Stimulated activated CD8-positive, alpha-beta memory T cell treated with anti-CD3 and anti-CD28 coated beads, Interleukin-4, amount 100 ng/mL, for 4 hours (primary cell): ENCODE measurements at places on chromosomes 1 and 21.

DNA sequence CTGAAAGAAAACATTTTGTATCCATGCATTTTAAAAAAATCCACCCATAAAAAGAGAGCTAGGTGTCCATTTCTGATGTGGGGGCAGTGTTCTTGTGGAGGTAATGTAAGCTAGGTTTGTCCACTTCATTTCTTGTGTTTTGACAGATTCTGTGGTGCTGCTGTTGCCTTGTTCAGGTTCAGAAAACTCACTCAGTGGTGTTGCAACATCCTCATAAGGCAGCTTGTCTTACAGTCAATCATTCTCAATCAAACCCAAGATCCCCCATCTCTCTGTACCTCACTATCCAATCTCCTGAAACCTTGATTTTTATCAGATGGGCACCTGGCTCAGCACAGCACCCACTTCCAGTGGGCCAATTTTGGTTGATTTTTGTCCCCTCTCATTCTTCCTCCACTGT lies 94.1 kb downstream of the TENT5C start:
- no peak for DNase-seq

DNA sequence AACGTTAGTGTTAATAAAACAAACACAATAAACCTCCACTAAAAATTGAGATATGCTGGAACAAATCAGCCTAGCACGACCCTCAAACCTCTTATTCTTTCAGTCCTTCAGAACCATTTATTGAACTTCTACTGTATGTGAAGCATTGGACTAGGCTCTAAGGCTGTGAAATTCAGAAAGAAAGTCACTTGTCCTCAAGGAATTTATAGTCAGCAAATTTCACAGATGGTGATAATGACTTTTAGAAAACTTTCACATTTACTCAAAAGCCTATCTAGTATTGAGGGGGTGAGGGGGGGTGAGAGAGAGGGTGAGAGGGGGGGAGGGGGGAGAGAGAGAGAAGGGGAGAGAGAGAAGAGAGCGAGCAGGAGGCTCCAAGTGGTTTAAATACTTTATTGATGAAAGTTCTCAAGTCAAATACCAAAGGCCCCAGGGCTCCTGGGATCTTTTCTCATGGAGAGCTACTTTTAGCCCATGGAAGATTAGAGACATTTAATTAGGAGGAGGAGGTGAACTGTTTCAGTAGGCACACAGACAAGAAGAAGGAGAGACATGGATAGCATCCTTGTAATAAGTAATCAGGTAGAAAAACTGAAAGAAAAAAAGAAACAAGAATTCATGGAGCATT lies 66.3 kb upstream of the SSX2IP start:
- DNase-seq, result no peak

DNA sequence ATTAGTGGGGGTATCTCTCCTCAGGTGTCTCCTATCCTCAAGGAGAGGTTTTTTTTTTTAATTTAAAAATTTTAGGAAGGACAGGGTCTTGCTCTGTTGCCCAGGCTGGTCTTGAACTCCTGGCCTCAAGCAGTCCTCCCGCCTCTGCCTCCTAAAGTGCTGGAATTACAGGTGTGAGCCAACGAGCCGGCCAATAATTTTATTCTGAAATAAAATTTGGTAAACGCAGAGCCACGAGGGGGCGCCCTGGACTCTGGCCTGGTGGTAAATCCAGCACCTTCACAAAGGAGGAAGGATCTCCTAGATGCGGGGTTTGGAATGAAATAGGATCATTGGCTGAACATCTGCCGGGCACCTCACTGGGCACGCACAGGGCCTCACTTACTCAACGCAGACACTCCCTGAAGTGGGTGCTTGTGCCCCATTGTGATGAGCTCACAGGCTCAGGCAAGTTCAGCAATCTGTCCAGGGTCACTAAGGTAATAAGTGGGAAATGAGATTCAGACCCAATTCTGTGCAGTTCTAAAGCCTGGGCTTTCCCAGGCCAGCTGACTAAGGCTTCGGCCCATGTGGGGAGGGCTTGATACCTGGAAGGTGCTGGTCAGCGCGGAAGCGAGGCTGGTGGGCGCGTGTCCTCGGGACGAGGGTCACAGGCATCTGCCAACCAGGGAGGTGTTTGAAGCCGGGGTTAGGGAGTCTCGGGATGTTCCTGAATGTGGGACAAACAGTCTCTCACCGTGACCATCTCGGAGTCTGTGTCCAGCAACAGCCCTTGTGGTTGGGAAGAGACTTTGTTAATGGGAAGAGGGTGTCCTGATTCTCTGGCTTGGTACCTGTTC lies 32.7 kb upstream of the ETV3 start:
- DNase-seq, result no peak

DNA sequence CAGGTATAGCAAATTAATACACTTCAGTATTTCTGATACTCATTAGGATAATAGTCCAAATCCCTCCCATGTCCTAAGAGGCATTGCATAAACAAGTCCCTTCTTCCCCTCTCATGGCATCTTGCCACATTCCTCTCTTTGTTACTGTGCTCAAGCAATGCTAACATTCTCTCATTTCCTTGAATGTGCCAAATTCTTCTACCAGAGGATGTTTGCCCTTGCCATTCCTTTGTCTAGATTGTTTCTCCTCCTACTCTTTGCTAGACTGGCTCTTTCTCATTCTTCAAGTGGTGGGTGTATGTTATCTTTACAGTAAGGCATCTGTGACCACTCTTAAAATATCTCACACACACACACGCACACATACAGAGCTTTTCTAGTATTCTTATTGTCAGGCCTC lies 621.0 kb upstream of the CXADR start:
- no peak for DNase-seq

DNA sequence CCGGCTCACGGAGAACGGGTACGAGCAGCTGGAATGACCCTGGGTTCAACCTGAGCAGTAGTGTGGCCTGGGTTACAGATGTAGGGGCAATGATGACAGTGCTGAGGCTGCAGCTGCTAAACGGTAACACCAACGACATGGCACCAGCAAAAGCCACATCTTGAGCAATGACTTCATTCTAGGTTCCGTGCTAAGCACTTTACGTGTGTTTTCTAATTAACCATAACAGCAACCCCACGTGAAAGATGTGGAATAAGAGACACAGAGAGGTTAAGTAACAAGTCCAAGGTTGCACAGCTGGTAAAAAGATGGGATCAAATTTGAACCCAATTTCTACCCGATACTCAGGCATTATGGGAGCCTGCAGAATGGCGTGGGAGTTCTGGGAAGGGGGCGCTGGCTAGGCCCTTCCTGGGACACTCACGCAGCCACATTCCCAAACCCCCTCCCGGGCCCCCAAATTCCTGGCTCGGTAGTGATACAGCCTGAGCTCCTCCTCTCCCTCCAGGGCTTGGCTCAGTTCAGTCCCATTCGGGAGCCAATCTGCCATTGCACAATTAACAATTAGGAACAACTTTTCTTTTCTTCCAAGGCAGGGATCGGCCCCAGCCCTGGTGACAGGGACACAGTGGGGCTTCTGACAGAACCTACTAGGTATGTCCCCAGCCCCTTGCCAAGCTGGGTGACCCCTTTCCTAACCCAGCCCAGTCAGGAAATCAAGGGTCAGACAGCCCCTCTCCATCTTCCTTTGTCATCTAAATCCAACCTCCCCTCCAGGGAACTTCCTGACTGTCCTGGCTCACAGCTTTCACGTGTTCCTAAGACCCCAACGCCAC lies 23.8 kb upstream of the ECE1 start:
- DNase-seq, result no peak

GRCh38 chr1:222761083-222761482 lies 24.1 kb downstream of the FAM177B start:
- DNase-seq, result no peak

DNA sequence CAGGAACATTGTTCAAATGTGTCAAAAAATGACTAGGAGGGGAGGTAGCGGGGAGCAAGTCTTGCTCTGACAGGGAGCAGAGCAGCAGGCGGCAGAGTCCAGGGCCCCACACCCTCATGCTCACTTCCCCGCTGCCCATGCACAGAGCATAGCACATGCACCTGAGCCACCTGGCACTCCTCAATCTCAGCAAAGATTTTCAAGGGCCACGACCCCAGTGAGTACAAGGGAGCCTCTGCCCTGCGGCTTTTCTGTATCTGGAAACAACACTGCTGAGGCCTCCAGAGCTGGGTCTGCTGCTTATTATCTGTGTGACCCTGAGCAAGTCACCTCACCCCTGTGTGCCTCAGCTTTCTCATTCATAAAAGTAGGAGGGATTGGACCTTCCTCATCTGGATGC lies 1.1 kb upstream of the GJB3 start:
- DNase-seq, result no peak

- no peak for DNase-seq
These were observed 69.8 kb upstream of the QSOX1 start for GRCh38 chr1:180084867-180085266.

- DNase-seq, result no peak
These were observed 43.2 kb downstream of the CNN3 start for GRCh38 chr1:94883691-94884090.

GRCh38 chr1:109161858-109162606 lies 48.1 kb downstream of the ELAPOR1 start:
- no peak for DNase-seq

GRCh38 chr1:43454270-43455011 lies 710 bp upstream of the HYI start:
- DNase-seq, result no peak

- no peak for DNase-seq
These were observed 233.4 kb downstream of the TM2D1 start for GRCh38 chr1:61491497-61491896.

GRCh38 chr1:199901341-199901740 lies 126.2 kb upstream of the NR5A2 start:
- no peak for DNase-seq

- DNase-seq, result no peak
These were observed 37.7 kb downstream of the DHRS3 start for GRCh38 chr1:12580054-12580887.

- no peak for DNase-seq
These were observed 602.9 kb downstream of the NPHP4 start for GRCh38 chr1:5389101-5389885.

- DNase-seq, result peak; percentile 2
These were observed 50.8 kb downstream of the HS2ST1 start for GRCh38 chr1:86965012-86965826.

DNA sequence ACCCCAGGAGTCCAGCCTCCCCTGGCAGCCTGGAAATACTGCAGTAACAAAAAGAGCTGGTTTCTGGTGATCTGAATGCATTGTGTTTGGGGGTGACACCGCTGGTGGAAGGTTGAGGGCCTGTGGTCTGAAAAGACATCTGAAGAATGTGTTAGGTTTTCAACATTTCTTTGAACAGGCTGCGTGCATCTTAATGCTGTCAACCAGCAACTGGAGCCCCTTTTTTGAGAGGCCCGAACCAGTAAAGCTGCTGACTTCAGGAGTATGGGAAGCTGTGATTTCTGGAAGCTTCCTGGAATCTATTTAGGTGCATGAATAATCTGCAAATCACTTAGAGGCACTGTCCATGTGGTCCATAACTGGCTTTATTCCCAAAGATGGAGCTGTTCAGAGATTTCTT lies 17.0 kb downstream of the ATP5PO start:
- no peak for DNase-seq

DNA sequence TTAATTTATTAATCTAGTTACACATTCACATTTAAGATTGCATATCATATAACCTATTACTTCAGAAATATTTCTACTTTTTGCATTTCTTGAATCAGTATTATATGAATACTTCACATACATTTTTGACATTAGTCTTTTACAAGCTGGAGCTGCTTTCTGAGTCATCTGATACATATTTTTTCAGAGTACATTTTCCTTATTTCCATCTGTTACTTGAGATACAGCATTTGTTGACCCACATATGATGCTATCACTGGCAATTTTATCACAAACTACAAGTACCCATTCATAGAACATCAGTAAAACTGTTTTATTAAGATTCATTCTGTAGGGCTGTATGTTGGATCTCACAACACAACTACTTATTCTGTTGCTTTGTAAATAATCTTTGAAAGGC lies 367.2 kb upstream of the ST6GALNAC5 start:
- DNase-seq, result no peak

DNA sequence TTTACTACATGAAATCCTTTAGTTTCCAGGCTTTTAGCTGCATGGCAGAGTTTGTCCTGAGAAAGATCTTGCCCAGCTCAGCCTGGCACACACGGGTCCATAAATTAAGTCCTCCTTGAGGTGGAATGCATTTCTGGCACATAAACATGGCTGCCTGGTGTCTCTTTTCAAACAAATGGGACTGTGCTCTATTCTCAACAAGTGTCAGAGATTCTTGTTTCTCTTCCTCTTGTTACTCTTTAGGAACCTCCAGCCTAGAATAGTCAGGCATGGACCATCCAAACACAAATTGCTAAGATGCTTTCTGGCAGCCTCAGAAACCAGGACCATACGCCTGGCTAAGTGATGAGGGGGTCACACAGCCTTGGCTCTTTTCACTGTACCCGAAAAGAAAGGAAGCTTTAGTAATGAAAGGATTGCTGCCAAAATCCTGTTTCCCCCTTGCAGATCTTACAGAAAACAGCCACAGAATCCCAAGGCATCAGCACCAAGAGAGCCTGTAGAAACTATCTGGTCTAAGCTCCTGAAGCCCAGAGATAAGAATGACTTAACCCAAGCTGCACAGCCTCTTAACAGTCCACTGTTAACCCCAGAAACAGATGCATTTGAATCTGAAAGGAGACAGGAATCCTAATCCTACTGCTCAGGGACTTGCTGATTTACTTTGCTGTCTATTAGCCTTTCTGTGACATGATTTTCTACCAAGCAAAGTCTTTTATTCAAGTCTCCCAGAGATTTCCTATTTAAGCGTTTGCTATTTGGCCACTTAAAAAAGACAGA lies 31.9 kb upstream of the NRDC start:
- DNase-seq, result no peak

GRCh38 chr1:6909857-6910256 lies 124.6 kb downstream of the CAMTA1 start:
- DNase-seq, result no peak

GRCh38 chr1:50423670-50424000 lies 392 bp upstream of the DMRTA2 start:
- no peak for DNase-seq

- DNase-seq, result no peak
These were observed 20.2 kb downstream of the SDC3 start for GRCh38 chr1:30888391-30888790.

DNA sequence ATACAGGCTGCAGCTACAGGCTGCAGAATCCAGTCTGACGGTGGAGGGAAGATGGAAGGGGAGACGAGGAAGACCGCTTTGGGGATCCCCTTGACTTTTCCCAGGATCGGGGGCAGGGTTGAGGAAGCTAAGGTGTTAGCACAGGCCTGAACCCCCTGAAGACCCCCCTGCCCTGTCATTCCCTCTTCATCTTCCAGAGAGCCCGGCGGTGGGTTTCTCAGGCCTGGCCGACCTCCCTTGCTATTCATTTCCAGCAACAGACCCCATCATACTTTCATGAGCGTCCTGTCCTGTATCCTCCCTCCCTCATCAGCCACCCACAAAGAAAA lies 112.0 kb downstream of the PGBD5 start:
- DNase-seq, result no peak
